Left lobe of liver (tissue), 2 donors: ENCODE measurements at places on chromosomes 16 and 17. TPM values are rescaled to one million over a fixed set of nuclear protein-coding genes. Genes with fewer than 3 reads are reported as not detected.

Gene MT1F
- 763 TPM for total RNA-seq

Gene TMEM204
- 7.2 TPM for total RNA-seq

Gene SEC14L5
- 0.33 TPM for total RNA-seq

Gene CTNS
- 8.7 TPM for total RNA-seq
